ENCODE measurements at places on chromosomes 7 and 10.

GRCh38 chr10:13810568-13810967 lies 223.8 kb downstream of the PRPF18 start:
- DNase-seq = no peak

DNA sequence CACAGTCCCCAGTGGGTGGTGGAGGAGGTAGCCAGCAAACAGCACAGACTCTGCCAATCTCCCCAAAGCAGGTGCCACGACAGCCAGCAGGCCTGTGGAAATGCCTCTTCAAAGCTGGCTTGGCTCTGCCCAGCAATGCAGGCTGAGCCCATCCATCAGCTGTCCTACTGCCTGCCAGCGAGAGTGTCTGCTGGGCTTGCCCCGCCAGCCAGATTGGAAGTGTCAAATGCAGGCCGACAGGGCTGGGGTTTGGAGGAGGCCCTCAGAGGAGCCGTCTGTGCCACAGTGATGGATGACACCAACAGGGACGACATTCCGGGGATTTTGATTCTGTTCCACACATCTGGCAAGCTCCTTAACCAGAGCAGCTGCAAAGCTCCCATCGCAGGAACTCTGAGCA lies 16.7 kb downstream of the HABP2 start:
- no peak for DNase-seq

GRCh38 chr7:135300913-135301765 lies 67.5 kb downstream of the STRA8 start:
- no peak for DNase-seq

DNA sequence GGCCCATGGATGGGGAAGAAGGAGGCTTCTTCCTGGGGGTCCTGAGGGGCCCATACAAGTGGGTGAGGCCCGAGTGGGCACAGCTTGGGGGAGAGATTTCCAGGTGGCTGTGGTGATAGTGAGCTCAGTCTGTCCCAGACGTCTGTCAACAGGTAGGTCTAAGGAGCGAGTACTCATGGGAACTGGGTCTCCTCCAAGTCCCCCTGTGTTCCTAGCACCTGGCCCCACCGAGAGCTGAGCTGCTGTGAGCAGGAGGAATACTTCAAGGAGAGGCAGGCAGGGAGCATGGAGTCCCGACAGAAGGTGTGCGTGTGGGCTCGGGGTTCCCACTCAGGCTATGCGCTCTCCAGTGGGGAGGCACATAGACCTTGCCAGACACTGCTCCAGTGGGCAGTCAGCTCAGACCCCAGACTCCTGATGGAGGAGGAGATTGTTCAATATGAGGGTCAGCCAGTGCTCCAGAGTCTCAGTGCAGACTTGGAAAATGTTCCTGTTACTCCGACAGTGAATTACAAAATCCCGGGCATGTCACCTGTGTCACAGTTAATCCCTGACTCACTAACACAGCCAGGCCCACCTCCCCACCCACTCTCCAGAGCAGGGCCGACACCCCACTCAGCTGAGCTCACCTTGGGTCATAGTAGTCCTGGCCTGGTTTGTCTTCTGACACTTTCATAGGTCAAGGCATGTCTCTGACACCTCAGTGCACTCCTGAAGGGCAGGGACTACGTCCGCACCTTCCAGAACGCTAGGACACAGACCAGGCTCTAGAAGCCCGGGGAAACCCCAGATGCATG lies 28.2 kb upstream of the C10orf53 start:
- DNase-seq = no peak

DNA sequence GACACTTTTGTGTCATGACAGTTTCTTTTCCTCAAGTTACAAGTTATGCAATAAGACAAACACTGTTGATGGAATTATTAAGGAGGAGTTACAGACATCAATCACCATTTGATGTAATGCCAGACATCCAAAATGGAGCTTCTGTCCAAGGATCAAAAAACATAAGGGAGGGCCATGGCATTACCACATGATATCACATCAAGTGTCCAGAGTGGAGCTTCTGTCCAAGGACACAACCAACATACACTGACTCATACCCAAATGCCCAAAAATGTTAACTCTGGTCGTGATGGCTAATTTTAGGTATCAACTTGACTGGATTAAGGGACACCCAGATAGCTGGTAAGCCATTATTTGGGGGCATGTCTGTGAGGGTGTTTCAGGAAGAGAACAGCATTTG lies 140.4 kb downstream of the DOCK4 start:
- DNase-seq = no peak

DNA sequence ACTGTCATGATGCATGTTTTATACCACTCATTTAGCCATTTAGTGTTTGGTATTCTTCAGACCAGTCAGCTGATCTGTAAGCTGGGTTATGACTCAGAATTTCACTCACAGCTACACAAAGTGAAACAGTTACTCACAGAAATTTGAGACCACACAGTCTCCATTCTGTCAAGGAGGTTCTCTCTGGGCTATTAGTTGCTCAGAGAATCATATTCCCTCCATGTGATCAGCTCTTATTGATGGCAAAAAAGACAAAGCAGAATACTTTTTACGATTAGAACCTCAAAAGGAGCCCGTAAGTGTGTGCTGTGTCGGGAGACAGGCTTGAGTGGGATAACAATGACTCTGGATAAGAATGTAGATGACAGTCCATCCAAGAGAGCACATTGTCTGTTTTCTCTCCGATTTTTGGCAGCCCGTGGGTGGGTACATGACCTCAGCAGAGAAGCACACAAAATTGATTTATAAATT lies 277.6 kb upstream of the SORCS1 start:
- no peak for DNase-seq

- DNase-seq = no peak
Measured at GRCh38 chr7:43485580-43485979, 97.3 kb upstream of the STK17A start.

- DNase-seq = no peak
Measured at GRCh38 chr10:48504141-48504885, 100.6 kb downstream of the ARHGAP22 start.

DNA sequence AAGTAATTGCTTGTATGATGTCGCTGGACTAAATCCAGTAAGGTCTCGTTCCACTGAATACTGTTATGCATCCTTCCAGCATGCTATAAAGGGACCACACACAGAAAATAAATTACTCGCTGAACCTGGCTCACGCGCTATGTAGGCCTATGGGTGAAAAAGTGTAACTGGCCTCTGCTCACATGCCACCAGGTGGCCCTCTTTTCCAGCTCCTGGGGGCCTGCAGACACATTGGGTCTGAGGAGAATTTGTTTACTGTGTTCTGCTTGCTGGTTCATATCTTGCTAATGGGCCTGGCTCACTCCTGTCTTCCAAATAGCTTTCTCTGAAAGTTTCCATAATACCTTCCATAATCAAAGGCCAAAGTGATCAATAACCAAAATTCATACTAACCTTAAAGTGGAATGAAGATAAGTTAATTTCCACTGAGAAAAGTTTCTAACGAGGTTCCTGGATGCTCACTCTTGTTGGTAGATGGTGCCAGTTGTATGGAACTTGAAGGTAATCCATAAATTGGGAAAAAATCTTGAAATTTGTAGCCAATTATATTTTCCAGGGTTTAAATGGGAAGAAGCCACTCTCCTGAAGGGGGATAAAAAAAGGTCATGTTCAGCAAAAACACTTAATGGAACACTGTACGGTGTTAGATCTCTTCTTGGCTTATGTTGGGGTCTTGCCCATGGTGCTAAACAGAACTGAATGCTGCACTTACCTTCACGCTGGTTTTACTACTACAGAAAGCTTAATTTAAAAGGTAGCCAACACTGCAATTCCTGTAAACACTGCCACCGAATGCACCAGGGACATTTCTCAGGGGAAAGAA lies 27.0 kb upstream of the ZPBP start:
- no peak for DNase-seq

Data from stimulated activated CD4-positive, alpha-beta T cell treated with anti-CD3 and anti-CD28 coated beads, TNF-alpha, amount 100 ng/mL, for 1 hour (primary cell).